ENCODE measurements at places on chromosomes 4 and X.

DNA sequence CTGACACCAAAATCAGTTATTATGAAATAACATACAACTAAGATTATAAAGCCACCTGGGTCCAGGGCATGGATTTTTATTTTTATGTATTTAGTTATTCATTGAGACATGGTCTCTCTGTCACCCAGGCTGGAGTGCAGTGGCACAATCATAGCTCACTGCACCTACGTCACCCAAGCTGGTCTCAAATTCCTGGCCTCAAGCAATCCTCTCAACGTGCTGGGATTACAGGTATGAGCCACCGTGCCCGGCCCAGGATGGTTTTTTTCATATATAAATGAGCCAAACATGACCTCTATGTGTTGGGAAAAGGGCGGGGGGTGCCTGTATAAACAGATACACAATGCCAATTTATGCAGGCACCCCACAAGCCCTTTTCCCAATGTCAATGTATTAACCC, 24.6 kb downstream of the ZNF630 start:
- no peak for DNase-seq

GRCh38 chrX:104618106-104618895, 52.3 kb downstream of the IL1RAPL2 start:
- no peak for DNase-seq

DNA sequence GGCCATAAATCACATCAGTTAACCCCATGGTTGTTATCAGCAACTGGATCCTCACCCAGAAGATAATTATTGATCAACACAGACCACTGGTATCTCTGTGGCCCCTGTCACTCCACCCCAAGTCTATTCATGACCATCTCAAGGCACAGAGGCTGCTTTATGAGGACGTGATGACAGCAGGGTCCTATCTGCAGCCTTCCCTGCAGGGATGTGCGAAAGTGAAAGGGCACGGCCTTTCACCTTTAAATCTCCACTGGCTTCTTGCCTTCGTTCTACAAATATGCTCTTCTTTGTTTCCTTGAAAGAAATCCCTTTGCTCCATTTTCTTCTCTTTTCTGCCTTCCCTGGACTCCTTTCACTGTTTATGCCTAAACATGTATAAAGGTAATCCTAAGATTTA, 170.6 kb upstream of the EDNRA start:
- DNase-seq = no peak

- DNase-seq = no peak
Observed at GRCh38 chrX:16914058-16914457, 32.4 kb upstream of the REPS2 start.

DNA sequence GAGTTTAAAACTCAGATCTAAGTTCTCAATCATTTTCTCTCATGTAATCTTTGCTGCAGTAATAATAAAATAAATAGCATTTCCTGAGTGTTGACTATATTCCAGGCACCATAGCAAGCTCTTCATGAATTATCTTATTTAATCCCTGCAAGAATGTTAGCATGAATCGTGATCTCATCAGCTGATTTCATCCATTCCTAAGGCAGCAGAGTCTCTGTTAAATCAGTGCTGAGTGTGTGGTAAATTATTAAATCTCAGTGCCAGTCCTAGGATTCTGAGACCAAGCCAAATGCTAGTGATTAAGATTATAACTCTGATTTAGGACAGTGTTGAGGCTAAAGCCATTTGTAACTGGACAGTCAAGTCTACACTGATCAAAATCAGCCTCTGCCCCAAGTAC, 240.3 kb upstream of the TAPT1 start:
- DNase-seq = no peak

DNA sequence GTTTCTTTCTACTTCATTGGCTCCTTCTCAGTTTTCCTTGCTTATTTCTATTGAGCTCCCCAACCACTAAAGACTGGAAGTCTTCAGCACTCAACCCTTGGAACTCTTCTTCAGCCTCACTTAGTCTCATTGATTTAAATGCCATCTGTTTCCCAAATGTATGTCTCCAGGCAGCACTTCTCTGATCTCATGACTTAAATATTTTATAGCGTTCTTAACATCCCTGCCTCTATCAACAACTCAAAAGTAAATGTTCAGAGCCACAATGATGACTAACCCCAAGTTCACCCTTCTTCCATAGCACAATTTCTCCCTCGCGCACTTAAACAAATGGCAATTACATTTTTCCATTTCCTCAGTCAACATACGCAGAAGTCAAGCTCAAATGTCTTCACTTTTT, 1393.3 kb downstream of the ARAP2 start:
- no peak for DNase-seq

DNA sequence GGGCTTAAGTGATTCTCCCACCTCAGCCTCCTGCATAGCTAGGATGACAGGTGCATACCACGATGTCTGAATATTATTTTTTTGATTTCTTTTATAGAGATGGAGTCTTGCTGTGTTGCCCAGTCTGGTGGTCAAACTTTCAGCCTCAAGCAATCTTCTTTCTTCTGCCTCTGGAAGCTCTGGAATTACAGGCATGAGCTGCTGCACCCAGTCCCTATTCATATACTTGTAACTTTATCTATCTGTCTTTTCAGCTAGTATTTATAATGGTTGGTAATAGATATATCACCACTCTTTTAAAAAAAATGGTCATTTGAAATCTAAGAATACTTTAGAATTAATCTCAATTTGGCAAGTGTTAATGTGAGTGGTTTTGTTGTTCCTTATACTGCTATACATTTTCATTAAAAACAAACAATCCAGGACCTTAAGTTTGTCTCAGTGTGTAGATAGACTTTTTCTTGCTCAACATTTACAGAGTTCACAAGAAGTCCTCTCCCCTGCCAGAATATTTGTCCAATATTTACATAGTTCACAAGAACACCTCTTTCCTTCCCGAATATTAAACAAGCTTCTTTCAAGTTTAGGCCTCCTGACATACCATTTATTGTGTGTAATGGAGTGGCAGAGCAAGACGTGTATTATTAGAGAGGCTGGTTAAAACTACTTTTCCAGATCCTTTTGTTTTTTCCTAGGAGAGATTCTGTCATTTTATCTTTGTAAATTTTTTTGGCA, 1197.4 kb upstream of the ADGRL3 start:
- DNase-seq = no peak

DNA sequence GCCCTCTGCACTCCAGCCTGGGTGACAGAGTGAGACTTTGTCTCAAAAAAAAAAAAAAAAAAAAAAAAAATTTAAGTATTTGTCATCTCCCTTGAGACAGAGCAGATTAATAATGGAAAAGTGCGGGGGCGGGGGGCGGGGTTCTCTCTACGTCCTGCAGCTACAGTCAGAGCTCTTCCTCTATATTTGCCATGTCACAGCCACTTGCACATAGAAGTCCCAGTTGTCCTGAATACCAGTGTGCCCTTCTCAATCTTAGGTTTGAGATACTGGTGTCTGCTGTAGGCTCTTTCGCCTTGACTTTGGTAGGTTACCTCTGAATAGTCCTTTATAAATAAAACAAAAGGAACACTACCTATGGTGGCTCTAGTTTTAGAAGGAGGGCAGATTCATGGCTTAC, 237.8 kb upstream of the PGRMC2 start:
- no peak for DNase-seq

- DNase-seq = no peak
Observed at GRCh38 chr4:128241019-128241418, 46.6 kb downstream of the PGRMC2 start.

DNA sequence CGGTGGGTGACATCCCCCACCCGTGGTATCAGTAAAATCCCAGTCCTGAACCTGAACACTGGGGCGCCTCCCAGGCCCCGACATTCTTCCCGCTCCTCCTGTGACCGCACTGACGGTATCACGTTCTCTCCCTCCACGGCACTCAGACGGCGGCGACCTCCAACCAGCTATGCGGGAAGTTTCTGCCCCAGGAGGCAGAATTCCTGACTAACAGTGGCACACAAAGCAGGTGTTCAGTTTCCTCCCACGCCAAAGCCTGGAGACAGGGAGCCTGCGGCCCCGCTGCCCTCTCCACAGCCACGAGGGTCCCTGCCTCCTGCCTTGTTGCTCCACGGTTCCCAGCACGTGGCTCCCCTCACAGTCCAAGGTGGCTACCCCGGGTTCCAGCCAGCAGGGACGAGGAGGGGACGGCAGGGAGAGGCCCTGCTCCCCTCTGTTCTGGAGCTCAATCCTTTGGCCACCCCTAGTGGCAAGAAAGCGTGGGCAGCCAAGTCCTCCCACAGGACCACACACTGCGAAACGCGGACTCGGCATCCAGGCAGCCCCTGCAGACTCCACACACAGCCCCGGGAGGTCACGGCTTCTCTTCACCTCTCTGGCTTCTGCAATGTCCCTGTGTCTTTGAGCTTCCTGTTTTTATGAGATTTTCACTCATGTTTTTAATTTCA, 15.2 kb downstream of the CTBP1 start:
- no peak for DNase-seq

Data from SHP77 (cell line).